Activated CD4-positive, alpha-beta T cell treated with anti-CD3 and anti-CD28 coated beads, Interleukin-2, amount 10 ng/mL, durations not matched to agents 24 days and 14 days (primary cell): ENCODE measurements at places on chromosomes 5 and 9.
A peak's percentile ranks its signal among the peaks of the same experiment; 100 is the strongest.

GRCh38 chr9:90974016-90974415, 172.4 kb downstream of the SYK start:
- H3K27me3 ChIP-seq = peaks cover 8% of the 10 kb centered on the region
- H3K27ac ChIP-seq = no peak overlapping the region
- H3K36me3 ChIP-seq = no peaks in the 10 kb centered on the region

DNA sequence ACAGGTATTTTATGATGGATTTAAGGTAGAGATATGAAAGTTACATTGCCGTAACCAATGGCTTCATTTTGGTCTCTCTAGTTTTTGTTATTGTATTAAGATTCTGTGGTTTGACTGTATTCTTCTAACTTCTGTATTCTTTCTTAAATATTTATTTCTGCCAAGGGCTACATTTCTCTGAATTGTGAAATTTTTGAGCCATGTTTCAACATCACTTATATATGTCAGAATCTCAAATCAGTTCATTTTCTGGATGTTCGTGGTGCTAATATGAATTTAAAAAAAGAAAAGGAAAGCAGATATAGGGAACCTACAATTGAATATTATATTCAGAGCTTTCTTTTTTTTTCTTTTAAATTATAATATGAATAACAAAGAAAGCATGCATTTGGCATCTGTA, 142.7 kb downstream of the ANXA1 start:
- H3K27ac ChIP-seq = no peak overlapping the region
- no peaks in the 10 kb centered on the region for H3K36me3 ChIP-seq
- no peaks in the 10 kb centered on the region for H3K27me3 ChIP-seq
- DNase-seq = no peak
- H3K4me3 ChIP-seq = no peak overlapping the region

DNA sequence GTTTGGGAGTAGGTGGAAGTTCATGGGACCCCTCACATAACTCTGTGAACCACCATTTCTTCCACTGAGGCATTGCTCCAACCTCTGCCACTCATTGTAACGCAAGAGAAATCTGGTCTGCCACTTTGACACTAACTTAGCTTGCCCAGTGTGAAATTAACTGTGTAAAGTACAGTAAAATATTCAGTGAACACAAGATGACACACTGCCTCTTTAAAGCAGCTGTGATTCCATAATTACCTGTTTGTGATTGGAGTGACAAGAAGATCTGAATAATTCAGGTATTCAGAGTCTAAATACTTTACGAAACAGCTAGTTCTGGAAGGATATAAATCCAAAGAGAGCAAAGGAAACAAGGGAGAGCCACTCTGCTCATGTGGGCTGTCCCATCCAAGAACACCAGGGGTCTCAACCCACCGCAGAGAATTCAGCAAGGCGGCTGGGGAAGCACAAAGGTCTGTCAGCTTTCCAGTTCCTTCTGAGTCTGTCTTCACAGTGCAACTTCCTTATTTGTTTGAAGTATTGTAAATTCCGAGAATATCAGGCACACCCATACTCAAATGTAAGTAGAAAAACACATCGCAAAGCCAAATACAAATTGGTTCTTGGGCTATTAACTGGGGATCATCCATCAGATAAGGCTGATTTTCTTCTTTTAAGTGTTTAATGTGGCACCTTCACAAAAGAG, 86.9 kb downstream of the GNAQ start:
- peak overlapping the region; percentile 54 for H3K27ac ChIP-seq
- no peaks in the 10 kb centered on the region for H3K27me3 ChIP-seq
- DNase-seq = peak; percentile 70
- peak overlapping the region; percentile 59 for H3K4me3 ChIP-seq
- no peaks in the 10 kb centered on the region for H3K36me3 ChIP-seq

DNA sequence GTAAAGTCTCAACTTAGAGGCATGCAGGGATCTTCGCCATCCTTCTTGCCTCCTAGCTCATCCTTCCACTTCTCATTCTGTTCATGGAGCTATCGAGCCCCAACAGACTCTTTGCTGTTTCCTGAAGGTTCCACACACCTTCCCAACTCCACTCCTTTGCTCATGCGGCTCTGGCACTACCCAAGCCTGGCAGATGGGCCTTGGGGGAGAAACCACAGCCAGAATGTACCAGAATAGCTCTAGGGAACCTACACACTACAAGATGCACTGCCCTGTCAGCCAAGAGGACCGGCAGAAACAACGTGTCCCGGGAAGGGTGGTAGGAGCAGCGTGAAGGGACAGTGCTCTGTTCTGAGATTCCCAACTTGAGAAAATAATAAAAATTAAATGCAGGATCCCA, 178.9 kb downstream of the GABBR2 start:
- H3K27ac ChIP-seq = no peak overlapping the region
- H3K36me3 ChIP-seq = no peaks in the 10 kb centered on the region
- no peak for DNase-seq
- H3K4me1 ChIP-seq = no peaks in the 10 kb centered on the region
- no peak overlapping the region for H3K4me3 ChIP-seq

GRCh38 chr5:173677125-173677672, 60.7 kb upstream of the BOD1 start:
- H3K4me1 ChIP-seq = no peaks in the 10 kb centered on the region
- no peaks in the 10 kb centered on the region for H3K36me3 ChIP-seq
- H3K27me3 ChIP-seq = no peaks in the 10 kb centered on the region
- no peak for DNase-seq
- H3K4me3 ChIP-seq = no peak overlapping the region

DNA sequence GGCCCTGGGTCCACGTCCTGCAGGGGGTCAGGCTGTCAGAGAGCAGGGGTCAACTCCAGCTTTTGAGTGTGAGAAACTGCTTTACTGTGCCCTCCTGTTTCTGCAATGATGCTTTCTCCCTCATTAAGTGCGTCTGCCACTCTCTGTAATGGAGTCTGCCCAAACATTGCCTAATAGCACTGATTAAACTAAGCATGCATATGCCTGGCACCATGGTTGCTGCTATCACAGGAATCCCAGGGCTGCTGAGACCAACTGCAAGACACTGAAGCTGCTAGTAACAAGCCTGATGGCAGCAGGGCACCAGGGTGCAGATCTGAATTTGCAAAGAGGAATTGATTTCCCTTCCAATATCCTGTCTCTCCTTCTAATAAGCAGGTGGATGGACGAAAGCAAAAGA, 125.3 kb downstream of the SLC24A2 start:
- peaks cover 25% of the 10 kb centered on the region for H3K27me3 ChIP-seq
- no peak for DNase-seq
- H3K27ac ChIP-seq = no peak overlapping the region
- H3K4me3 ChIP-seq = no peak overlapping the region
- no peaks in the 10 kb centered on the region for H3K36me3 ChIP-seq

DNA sequence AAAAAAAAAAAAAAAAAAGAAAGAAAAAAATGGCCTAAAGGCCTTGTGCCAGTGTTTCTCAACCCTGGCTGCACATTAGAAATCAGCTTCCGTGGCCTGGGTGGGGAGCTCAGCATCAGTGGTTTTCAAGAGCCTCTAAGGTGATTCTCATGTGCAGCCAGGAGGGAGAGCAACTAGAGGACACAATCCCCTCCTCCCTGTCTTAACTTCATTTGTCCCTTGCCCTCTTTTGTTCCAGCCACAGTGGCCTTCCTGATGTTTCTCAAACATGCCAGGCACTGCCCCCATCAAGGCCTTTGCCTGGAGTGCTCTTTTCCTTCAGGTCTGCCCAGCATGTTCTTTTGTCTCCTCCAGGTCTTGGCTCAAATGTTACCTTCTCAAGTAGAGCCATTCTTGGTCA, 42.4 kb downstream of the HOMER1 start:
- H3K27ac ChIP-seq = no peak overlapping the region
- no peak overlapping the region for H3K4me3 ChIP-seq
- H3K4me1 ChIP-seq = no peaks in the 10 kb centered on the region
- H3K27me3 ChIP-seq = no peaks in the 10 kb centered on the region
- no peaks in the 10 kb centered on the region for H3K36me3 ChIP-seq

- H3K4me1 ChIP-seq = no peaks in the 10 kb centered on the region
- no peak overlapping the region for H3K27ac ChIP-seq
- peaks cover 33% of the 10 kb centered on the region for H3K27me3 ChIP-seq
- no peak for DNase-seq
These were observed 20.6 kb downstream of the KCNMB1 start for GRCh38 chr5:170368586-170368985.

DNA sequence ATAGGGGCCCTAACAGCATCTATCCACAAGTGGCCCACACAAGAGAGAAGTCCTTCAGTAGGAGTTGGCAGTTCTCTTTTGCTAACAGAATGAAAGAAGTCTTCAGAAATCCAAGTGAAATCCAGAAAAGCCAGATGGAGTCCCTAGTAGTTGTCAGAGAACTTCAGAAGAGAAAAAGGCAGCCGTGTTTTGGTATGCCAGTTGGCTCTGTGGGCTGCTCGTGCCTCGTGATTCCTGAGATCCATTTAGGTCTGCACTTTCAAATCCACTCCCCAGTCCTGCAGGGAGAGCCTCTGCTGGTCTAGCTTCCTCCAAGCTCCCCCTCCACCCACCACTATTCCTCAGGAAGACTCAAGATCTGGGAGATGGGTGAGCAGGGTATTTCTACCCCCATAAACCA, 69.0 kb downstream of the CFAP90 start:
- DNase-seq = no peak
- H3K27ac ChIP-seq = no peak overlapping the region
- no peaks in the 10 kb centered on the region for H3K36me3 ChIP-seq
- peaks cover 5% of the 10 kb centered on the region for H3K4me1 ChIP-seq
- no peak overlapping the region for H3K4me3 ChIP-seq

- peak; percentile 72 for DNase-seq
- peaks cover 5% of the 10 kb centered on the region for H3K27me3 ChIP-seq
- peaks cover 26% of the 10 kb centered on the region for H3K4me1 ChIP-seq
- no peaks in the 10 kb centered on the region for H3K36me3 ChIP-seq
These were observed 47.1 kb upstream of the MATR3 start for GRCh38 chr5:139246394-139246793.

- no peaks in the 10 kb centered on the region for H3K36me3 ChIP-seq
- H3K4me3 ChIP-seq = no peak overlapping the region
- no peak overlapping the region for H3K27ac ChIP-seq
- H3K27me3 ChIP-seq = peaks cover 6% of the 10 kb centered on the region
- no peak for DNase-seq
These were observed 95.1 kb upstream of the DNAH5 start for GRCh38 chr5:14039576-14039975.

- no peak overlapping the region for H3K27ac ChIP-seq
- H3K36me3 ChIP-seq = no peaks in the 10 kb centered on the region
- H3K4me3 ChIP-seq = no peak overlapping the region
- H3K4me1 ChIP-seq = no peaks in the 10 kb centered on the region
These were observed 184.7 kb downstream of the ROR2 start for GRCh38 chr9:91765296-91765695.

DNA sequence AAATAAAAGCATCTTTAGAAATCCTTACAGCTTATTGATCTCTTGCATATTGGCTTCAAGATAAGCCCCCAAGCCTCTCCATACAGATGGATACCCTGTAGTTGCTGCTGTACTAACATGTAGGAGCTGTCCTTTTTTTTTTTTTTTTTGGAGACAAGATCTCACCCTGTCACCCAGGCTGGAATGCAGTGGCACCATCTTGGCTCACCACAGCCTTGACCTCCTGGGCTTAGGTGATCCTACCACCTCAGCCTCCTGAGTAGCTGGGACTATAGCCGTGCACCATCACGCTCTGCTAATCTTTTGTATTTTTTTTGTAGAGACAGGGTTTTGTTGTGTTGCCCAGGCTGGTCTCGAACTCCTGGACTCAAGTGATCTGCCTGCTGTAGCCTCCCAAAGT, 35.4 kb downstream of the SNX30 start:
- H3K27me3 ChIP-seq = peaks cover 4% of the 10 kb centered on the region
- H3K4me3 ChIP-seq = no peak overlapping the region
- DNase-seq = no peak

- H3K27ac ChIP-seq = no peak overlapping the region
- H3K4me1 ChIP-seq = no peaks in the 10 kb centered on the region
- DNase-seq = no peak
- H3K27me3 ChIP-seq = no peaks in the 10 kb centered on the region
- H3K4me3 ChIP-seq = no peak overlapping the region
These were observed 163.4 kb downstream of the SEMA5A start for GRCh38 chr5:9382522-9382921.

- peak; percentile 67 for DNase-seq
- H3K36me3 ChIP-seq = peaks cover 46% of the 10 kb centered on the region
- peak overlapping the region; percentile 91 for H3K27ac ChIP-seq
- peak overlapping the region; percentile 70 for H3K4me3 ChIP-seq
- H3K4me1 ChIP-seq = peaks cover 54% of the 10 kb centered on the region
These were observed 5.8 kb downstream of the TMEM268 start for GRCh38 chr9:114616684-114617520.

DNA sequence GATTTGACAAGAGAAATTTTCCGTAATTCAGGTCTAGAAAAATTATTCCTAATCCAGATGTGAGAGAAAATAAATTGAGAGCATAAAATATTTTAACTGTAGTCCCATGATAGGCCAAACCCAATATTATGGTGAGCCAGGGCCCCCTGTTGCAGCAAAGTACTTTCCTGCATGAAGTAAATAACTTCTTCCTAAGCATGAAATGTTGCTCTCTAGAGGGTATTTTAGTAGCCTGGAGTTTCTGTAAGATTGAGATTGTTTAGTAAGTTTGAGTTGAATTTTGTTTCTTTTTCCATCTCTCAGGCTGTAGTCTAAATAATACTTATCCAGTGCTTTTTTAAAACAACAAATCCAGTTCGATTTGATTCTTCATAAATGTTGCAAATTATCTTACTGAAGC, 317.5 kb upstream of the MPDZ start:
- no peaks in the 10 kb centered on the region for H3K4me1 ChIP-seq
- no peaks in the 10 kb centered on the region for H3K36me3 ChIP-seq
- no peak overlapping the region for H3K27ac ChIP-seq
- no peaks in the 10 kb centered on the region for H3K27me3 ChIP-seq
- H3K4me3 ChIP-seq = no peak overlapping the region

GRCh38 chr5:39767916-39768315, 343.1 kb upstream of the DAB2 start:
- DNase-seq = no peak

DNA sequence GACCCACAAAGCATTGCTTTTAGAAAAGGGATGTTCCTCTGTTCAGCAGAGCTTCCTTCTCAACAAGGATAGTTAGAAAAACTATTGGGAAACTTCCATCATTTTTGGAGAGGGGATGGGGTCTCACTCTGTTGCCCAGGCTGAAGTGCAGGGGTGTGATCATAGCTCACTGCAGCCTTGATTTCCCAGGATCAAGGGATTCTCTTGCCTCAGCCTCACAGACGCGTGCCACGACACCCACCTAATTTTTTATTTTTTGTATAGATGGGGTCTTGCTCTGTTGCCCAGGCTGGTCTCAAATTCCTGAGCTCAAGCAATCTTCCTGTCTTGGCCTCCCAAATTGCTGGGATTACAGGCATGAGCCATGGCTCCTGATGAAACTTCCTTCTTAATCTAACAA, 34.8 kb downstream of the PHAX start:
- no peak for DNase-seq
- peaks cover 6% of the 10 kb centered on the region for H3K27me3 ChIP-seq
- no peak overlapping the region for H3K27ac ChIP-seq
- no peaks in the 10 kb centered on the region for H3K4me1 ChIP-seq

DNA sequence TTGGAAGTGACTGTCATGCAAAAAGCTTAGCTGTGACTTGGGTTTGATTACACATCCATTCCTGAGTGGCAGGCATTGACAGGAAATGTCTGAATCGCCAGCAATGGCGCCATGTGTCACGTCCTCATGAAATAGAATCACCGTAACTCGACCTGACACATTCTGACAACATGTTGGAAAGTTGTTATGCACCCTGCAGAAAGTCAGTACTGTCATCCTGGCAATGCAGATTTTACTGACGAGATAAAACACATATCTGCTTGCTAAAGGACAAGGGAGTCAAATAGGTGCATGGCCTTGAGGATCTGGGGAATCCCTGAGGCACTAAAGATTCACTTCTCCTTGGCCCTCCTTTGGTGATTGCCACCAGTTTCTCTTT, 344.2 kb downstream of the SPATA31D1 start:
- no peaks in the 10 kb centered on the region for H3K36me3 ChIP-seq
- H3K4me3 ChIP-seq = no peak overlapping the region
- H3K4me1 ChIP-seq = no peaks in the 10 kb centered on the region
- no peaks in the 10 kb centered on the region for H3K27me3 ChIP-seq
- no peak overlapping the region for H3K27ac ChIP-seq
